Activated CD8-positive, alpha-beta T cell treated with anti-CD3 and anti-CD28 coated beads, Interleukin-2, amount 10 ng/mL, durations not matched to agents 7 days and 5 days (primary cell): ENCODE measurements at places on chromosomes 2 and 18. TPM values are rescaled to one million over a fixed set of nuclear protein-coding genes. Genes with fewer than 3 reads are reported as not detected.
A peak's percentile ranks its signal among the peaks of the same experiment; 100 is the strongest.

The CTAGE1 gene
- not detected for total RNA-seq

The ZNF385B gene
- total RNA-seq: not detected

The FRZB gene
- not detected for total RNA-seq

The IKZF2 gene
- 30.8 TPM for total RNA-seq

The SKA1 gene
- 48.9 TPM for total RNA-seq

The CD207 gene
- not detected for total RNA-seq

The ZNF532 gene
- total RNA-seq: 0.91 TPM

The LIMS4 gene
- total RNA-seq: 0.97 TPM

The GKN2 gene
- total RNA-seq: not detected

DNA sequence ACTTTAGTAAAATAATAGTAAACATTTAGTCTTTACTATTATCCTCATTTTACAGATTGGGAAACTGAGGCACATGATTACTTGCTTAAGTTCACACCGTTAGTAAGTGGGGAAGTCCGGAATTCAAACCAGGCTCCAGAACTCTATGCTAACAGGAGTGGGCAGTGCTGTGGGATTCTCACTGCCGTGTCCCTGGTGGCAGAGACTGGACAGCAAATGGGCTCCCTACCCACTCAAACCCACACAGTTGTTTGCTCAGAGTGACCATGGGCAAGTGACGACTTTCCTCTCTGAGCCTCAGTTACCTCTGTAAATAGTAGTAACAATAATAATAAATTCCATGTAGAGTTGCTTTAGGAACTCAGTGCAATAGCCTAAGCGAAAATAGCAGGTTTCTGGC lies 24.0 kb downstream of the MAIP1 start:
- no peak for DNase-seq

- DNase-seq: no peak
Observed at GRCh38 chr2:167732326-167732725, 515.1 kb downstream of the STK39 start.

DNA sequence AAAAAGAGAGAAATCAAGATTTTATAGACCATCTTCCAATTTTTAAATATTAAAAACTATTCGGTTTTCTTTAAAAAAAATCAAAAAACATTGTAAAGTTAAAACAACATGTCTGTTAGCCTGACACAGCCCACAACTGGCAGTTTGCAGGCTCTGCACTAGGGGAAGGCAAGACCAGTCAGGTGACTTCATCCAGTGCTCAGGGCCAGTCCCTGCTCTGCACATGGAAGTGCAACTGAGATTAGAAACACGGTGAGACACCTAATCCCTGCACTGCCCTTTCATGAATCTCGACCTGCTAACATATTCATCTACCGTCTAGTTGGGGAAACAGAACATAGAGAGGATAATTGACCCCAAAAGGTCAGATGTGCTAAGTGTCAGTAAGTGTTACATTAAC lies 135.2 kb downstream of the BARD1 start:
- DNase-seq: no peak

GRCh38 chr2:26536371-26537068 lies 58.6 kb upstream of the OTOF start:
- no peak for DNase-seq

DNA sequence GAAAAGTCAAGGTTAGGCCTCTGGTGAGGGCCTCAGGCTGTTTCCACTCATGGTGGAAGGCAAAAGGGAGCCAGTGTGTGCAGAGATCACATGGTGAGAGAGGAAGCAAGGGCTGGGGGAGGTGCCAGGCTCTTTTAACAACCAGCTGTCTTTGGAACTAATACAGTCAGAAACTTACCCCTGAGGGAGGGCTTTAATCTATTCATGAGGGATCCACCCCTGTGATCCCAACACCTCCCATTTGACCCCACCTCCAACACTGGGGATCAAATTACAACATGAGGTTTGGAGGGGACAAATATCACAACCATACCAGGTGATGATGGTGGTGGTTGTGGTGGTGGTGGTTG lies 10.9 kb downstream of the POLI start:
- no peak for DNase-seq

DNA sequence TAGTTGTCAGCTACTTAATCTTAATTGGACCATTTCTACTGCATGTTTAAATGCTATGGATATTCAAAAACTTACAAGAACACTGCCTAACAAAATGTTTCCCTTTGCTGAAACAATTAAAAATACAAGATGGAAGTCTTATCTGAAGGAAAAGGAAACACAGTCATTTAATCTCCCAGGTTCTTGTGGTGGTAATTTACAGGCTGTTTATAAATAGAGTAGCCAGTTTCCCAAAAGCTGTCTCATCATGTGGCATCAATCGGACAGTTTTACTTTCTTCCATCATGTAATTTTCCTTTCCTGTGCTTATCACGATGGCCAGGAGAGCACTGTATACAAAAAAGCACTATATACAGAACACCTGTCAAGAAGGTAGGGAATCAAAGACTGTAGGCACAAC lies 368.1 kb downstream of the ZEB2 start:
- no peak for DNase-seq

DNA sequence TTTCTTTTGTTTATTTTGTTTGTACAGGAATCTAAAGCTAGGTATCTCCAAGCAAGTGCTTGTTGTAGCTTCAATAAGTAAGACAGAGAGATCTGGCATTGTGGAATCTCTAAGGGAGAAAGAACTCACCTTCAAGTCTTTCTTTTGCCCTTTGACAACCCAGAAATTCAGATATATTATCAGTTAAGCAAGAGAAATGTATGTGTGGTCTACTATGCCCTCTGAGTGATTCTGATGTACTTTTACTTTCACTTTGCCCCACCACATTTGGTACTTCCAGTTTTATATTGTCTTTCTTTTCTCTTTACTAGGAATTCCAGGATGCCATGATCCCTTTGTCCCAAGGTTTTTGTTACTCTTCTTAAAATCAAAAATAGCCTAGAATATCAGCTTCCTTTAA lies 259.6 kb upstream of the PIK3C3 start:
- no peak for DNase-seq

GRCh38 chr2:109998-110397 lies 63.7 kb upstream of the FAM110C start:
- no peak for DNase-seq

DNA sequence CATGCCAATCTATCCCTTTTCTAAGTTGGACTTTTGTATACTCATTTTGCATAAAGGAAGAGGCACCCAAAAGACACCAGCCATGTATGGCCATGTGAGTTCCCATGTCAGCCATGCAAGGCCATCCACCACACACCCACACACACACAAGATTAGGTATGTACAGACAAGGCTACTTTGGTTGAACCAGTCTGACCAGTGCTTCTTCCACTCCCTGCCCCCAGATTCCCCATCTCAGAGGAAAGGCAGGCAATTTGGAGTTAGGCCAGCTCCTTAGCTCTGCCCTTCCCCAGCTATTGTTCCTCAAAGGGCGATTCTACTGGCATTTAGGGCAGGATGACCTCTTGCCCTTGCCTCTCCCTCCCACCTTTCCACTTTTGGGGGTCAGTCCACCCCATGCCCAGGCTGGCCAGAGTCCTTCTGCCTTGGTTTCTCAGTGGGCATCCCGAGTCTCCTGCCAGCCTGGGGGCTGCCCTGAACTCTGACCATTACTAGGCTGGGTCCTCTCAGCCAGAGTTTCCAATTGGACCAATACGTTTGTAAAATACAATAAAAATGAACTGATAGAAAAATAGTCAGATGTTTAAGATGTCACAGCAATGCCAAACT lies 101.1 kb downstream of the ZBTB7C start:
- no peak for DNase-seq

DNA sequence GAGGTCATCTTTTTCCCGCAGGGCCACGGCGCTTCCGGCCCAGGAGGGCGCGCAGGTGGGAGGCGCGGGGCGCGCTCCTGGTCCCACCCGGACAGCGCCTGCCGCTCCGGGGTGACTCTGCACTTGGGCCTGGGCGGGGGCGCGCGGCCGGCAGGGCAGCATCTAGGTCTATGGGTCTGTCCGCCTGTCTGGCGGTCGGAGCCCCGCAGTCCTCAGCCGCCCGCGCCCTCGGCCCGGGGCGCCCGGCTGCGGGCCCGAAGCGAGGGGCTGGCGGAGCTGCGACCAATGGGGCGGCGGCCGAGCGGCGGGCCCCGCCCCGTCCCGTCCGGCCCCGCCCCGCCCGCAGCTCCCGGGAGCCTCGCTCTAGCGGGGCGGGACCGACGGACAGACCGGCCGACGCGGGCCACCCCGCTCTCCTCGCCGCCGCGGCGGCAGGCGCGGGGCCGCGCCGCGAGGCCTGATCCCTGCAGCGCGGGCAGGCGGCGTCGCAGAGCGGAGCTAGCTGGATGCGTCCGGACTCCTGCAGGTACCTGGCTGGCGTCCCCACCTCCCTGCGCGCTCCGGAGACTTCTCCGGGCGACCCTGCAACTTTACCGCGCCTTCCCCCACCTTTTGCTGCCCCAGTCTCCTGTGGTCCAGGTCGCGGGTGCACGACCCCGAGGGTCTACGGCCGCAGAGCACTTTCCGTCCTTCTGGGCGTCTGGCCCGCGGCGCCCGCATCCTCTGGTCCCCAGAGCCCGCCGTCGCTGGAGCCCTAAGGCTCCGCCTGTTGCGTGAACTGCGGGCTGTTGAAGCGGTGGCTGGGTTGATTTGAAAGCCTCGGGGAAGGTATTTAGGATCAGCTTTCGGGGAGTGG lies at the start of gene KCNS3:
Gene KCNS3, plus strand, starts transcription at position 387 of the 856 bp plus-strand sequence. CDS start 52,342 bp downstream, outside the sequence.
- DNase-seq: peak; percentile 21

DNA sequence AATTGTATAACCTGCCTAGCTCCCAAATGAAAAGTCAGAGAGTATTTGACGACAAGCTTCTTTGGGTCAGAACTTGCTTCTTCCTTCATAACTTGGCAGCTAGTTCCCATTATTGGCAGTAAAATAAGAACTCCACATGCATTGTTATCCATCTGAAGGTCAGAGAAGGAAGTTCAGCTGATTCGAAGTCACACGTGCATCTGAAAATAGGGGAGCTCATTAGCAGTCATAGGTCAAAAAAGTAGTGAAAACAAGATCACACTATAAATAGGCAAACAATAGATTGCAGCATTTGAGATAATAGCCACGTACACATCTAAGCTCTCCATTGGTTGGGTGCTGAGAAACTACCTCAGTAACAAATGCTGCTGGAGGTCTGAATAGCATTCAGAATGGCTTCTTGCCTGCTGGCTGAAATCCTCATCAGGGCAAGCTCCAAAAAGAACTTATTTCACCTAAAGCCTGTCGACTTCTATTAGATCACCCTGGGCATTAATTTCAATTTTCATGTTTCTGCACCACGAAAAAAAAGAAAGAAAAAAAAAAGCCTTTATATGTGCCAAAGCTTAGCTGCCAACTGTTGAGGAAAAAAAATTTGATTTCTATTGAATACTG lies 1492.9 kb upstream of the CELF4 start:
- no peak for DNase-seq

GRCh38 chr2:113316085-113316484 lies 37.4 kb upstream of the PAX8 start:
- no peak for DNase-seq

GRCh38 chr2:239255628-239256349 lies 145.0 kb downstream of the HDAC4 start:
- no peak for DNase-seq

GRCh38 chr2:37897511-37897910 lies 27.6 kb upstream of the RMDN2 start:
- no peak for DNase-seq

DNA sequence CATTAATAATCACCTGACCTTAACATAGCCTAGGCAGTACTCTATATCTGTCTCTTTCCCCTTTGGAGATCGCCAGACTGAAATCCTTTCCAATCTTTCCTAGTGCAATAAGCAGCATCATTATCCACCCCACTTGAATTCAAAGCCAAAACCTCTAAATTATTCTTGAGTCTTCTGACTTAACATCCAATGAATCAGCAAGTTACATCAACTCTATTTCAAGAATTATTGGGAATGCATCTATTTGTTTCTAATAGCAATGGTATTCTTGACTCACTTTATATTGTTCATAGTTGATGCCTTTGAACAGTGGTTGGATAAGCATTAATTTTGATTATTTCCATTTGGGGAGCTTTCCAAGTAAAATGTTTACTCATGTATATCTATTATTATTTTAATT lies 144.8 kb downstream of the ZNF804A start:
- DNase-seq: no peak

GRCh38 chr18:66495844-66496243 lies 108.0 kb downstream of the CDH19 start:
- DNase-seq: no peak

GRCh38 chr18:41906528-41907146 lies 48.4 kb upstream of the PIK3C3 start:
- peak; percentile 68 for DNase-seq

DNA sequence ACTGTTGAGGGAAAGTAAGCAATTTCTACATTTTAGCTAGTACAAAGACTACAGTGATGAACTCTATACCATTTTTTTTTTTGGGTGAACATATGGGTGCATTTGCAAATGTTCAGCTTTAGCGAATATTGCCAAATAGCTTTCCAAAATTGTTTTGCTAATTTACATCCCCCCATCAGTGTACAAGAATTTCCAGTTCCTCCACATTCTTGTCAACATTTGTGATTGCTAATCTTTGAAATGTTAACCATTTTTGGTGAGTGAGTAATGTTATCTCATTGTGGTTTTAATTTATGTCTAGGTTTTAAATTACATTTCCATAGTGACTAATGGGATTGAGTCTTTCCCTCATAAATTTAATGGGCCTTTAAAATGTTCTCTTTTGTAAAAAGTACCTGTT lies 16.4 kb upstream of the CNRIP1 start:
- no peak for DNase-seq

DNA sequence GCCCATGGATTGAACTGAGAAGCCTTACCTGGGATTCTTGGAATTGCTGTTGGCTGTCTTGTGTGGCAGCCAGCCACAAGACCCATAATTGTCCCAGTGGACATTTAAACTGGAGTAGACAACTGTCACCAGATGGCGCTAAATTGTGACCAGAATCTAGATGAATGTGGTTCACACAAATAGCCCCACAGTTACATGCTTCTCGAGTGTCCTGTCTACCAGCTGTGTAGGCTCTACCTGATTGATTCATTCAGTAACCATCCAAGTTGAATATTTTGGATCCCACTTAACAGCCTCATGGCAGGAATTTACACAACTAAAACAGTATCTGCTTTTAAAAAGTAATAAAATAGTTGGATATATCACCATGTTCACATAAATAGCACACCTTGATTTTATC lies 73.2 kb downstream of the MAP4K4 start:
- peak; percentile 31 for DNase-seq

- DNase-seq: no peak
Observed at GRCh38 chr2:208565690-208566416, 159.3 kb downstream of the PTH2R start.

GRCh38 chr18:1760901-1761300 lies 810.4 kb downstream of the METTL4 start:
- no peak for DNase-seq

- DNase-seq: no peak
Observed at GRCh38 chr2:142602418-142602989, 275.0 kb upstream of the KYNU start.

DNA sequence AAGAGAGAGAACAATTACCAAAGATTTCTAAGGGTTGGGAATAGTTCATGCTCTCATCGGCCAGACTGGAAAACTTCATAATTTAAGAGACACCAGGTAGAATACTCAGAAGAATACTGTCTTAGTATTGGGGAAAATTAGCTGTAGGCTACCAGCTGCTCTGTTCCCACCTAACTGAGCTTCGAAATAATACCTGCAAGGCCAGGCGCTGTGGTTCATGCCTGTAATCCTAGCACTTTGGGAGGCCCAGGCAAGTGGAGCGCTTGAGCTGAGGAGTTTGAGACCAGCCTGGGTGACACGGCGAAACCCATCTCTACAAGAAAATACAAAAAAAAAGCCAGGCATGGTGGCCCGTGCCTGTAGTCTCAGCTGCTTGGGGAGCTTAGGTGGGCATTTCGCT lies 35.8 kb downstream of the MAP4K3 start:
- no peak for DNase-seq
